HS-27A (cell line): ENCODE measurements at places on chromosomes 13 and 19.

- no peak for DNase-seq
Measured at GRCh38 chr13:33213797-33214196, 71.8 kb downstream of the STARD13 start.

GRCh38 chr19:5690955-5691821 is 1.1 kb downstream of the RPL36 start:
- DNase-seq = no peak

DNA sequence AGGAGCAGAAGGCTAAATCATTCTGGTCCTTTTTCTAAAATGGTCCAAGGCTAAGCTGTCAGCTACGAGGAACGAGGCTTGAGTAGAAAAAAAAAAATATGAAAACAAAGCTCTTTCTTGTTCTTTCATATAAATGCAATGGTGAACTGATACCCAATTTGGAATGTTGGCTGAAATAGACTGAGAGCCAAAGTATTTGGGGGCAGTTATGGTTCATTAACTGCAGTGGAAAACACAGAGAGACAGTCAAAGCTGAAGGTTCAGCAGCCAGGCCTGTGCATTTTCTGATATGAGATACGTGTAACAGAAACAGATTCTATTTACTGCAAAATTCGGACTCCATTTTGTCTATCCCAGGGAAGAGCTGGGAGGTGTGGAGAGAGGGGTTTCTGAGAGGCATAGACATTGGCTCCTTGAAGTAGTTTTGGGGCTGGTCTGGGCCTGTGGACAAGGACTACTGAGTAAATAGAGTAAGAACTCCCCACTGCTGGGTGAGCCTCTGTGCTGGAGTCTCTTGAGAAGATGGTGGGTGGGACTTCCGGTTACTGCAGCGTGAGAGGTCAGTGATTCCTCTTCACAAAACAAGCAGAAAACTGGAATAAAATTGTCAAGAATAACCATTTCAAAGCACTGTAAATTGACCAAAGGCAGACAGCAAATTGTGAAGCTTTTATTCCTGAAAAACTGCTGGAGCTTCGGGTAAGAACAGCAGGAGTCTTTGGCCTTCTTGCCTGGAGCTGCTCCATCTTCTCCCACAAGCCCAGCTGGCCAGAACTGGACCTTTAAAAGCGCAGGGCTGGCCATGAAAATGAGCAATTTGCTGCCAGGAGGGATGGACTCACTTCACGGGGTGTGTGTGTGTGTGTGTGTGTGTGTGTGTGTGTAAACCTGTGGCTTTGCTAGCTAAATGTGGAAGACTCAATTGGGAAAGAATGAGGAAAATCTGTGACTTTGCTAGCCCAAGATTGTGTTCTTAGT is 43.1 kb upstream of the CNMD start:
- DNase-seq = no peak

GRCh38 chr13:41678249-41678648 is 220.9 kb downstream of the RGCC start:
- no peak for DNase-seq

DNA sequence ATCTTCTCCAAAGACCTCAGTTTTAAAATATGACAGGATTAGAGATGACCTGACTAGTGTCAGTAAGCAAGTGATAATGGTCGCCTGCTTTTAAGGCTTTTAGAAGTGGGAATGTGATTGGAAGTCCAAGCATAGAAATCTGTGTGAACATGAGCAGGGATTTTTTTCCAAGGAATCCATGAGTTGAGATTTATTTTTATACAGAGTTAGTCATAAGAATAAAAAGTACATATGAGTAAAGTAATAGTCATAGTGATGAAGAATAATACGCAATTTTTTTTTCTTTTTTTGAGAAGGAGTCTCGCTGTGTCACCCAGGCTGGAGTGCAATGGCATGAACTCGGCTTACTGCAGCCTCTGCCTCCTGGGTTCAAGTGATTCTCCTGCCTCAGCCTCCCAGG is 1.6 kb downstream of the ZNF546 start:
- no peak for DNase-seq

DNA sequence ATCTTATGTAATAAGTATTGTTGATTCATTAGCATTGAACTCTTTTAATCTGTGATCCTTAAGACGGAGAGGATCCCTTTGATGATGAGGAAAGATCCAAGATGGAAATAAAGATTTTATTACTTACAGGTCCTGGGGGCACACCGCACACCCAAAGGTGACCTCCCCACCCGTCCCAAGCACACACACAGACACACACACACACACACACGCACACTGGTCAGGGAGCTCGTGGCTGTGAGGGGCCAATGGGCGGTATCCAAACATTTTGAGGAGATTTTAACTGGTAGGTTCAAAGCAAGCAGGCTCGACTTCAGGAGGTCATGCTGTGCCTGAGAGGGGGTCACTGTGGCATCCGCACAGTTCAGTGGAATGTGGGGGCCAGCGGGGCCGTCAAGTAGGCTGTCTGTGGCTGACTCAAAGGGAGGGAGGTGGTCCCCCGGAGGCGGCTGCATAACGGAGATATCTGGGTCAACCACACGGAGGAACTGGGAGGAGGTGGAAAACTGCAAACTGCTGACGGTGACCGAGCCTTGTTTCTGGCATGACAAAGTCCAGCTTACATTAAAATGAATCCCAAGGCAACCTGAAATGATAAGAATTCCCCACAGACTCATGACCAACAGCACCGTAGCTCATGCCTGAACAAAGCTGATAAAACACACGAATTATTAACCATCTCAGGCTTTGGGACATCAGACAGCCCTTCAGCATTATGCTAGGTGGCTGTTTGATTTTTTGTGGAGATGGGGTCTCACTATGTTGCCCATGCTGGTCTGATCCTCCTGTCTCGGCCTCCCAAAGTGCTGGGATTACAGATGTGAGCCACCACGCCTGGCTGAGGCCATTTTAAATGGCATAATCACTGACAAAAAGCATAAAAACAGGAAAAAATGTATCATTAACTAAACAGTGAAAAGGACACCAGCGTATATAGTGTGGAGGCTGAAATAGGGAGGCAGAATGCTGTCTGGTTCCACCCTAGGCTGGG is 20.9 kb upstream of the SIGLEC11 start:
- no peak for DNase-seq

DNA sequence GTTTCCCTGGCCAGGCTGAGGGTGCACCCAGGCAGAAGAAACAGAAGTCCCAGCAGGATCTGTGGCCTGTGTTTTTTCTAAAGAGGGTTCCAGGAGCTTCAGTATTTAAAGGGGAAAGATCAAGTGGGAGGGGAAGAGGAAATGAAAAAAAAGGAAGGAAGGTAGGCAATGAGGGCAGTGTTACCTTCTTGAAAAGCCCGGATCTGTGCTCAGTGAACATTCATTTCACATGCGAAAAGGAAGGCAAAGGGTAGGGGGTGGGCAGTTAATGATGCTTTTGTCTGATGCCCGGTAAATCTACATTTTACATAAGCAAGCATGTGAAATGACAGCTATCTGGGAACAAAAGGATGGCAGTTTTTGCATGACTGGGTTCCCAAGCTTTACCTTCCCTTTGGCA is 326.2 kb downstream of the UQCRFS1 start:
- no peak for DNase-seq

DNA sequence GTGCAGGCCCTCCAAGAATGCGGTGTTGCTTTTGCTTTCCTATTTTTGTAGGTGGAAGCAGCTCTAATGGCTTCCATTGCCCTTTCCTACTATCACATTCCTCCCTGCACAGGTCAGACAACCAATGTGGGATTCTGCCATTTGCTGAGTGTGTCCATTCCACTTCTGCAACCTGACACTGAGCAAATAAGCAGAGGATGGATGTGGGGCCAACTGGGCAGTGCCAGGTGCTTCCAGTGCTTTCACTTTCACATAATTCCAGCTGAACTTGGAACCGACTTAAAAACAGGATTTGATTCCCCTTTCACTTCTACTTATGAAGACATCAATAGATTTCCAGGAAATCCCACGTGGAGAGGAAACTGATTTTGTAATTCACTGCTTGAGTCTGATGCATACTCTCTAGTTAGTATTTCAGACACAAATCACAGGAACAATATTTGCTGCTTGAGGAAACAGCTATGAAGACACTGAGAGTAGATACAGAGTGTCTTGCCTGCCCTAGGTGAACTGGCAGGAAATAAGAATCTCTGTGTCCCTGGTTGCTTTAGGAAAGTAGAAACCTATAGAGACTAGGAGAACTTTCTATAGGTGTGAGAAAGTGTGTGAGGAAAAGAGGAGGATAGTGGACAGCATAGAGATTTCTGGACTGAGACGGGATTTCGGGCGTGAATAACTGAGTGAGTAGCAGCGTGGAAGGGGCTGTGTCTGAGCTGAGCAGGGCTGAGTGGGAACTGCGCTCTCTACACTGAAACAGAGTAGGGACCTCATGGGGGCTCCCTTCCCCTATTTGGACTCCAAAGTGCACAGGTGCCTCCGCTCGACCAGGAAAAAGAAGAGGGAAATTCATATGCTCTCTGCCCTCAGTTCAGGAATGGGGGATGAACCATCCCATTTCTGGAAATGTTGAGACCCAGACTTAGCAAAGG is 22.5 kb downstream of the LGALS16 start:
- DNase-seq = no peak

DNA sequence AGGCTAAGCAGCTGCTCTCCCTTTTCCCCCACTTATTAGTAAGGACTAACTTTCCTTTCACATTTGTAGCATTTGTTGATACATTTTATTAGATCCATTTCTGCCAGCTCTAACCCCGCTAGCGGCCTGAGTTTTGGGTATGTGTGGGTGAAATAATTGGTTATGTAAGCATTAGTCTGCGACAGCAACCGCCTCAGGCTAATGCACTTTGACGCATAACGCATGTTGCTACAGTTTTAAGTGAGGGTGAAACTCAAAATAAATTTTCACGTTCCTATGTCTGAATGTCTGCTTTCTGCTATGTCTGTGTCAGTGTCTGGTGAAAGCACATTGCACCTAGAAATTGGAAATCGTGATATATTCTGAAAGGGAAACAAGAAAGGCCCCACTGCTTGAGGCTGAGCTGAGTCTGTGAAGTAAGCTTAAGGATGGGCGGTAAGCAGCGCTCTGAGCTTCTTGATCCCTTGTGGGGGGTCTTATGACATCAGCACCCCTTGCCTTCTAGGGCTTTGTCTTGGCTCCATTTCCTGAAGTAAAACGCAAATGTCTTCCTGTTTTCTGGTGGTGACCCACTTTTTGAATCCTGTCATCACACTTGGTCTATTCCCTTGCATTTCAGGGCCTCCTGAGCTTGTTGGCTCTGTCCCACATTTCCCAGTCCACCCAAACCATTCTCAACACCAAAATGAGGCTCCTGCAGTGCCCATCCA is 648.3 kb upstream of the ARGLU1 start:
- no peak for DNase-seq

GRCh38 chr13:43648733-43649132 is 138.0 kb downstream of the ENOX1 start:
- DNase-seq = no peak

GRCh38 chr19:4795400-4795799 is 3.9 kb downstream of the FEM1A start:
- no peak for DNase-seq

GRCh38 chr19:43476606-43477005 is 11.2 kb upstream of the LYPD3 start:
- DNase-seq = peak; percentile 40

DNA sequence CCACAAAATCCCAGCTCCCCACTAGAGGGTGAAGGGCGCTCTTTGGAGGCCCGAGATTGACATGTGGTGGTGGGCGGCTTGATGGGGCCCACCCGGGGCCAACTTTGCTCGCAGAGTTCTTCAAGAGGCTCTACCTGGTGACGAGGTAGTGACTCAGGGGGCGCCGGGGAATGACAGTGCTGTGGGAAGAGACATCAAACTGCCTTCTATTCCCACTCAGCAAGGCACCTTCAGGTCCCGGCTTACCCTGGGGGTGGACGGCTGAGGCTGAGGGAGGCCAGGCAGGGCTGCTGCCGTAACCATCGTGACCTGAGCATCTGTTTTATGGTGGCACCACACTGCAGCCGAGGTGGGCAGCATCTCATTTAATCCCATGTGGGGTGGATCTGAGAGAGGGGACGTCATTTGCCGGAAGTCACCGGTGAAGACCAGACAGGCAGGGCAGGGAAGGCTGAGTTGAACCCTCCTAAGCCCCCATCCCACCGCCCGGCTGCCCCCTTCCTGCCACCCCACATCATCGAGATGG is 1.6 kb downstream of the LINGO3 start:
- no peak for DNase-seq

DNA sequence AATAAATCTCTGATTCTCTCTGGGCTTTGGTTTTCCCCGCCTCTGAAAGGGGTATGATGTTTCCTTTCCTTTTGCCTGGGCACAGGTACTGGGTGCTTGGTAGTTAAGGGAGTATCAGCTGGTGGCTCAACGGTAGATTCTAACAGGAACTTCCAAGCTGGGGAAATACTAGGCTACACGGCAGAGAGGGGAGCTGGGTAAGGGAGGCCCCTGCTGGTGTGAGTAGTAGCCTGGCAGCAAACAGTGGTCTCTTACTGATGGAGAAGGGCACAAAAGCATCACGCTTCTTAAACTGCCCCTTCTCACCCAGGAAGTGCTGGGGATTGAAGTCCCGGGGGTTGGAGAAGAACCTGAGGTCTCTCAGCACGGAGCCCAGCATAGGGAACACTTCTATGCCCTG is 26.9 kb upstream of the CYP2A7 start:
- DNase-seq = no peak

DNA sequence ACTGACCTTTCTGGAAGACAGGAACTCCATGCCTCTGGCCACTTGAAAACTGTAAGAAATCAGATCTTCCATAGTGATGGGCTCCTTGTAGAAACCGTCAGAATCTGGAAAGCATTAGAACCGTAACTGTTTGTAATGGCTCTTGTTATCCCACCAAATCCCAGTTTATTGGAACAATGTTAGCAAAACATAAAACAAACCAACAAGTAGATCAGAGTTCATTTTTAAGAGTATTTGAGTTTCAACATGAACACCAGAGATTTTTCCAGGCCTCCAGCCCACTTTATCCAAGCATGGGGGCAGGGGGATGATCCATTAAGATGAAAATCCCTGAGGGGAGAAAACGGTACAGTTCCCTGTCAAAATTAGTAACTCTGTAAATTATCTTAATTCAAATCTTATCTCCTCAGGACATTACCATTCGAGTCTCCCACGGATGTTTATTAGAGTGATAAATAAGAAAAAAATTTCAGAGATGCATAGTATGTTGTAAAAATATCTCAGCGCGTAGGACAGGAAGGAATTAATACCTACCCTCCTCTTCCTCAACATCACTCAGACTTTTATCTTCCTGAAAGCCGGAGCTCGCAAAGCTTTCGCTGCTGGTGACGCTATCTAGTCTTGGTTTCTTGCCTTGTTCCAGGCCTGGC is 172.5 kb downstream of the FLT1 start:
- DNase-seq = no peak
